ENCODE measurements at places on chromosomes 2 and 18.

DNA sequence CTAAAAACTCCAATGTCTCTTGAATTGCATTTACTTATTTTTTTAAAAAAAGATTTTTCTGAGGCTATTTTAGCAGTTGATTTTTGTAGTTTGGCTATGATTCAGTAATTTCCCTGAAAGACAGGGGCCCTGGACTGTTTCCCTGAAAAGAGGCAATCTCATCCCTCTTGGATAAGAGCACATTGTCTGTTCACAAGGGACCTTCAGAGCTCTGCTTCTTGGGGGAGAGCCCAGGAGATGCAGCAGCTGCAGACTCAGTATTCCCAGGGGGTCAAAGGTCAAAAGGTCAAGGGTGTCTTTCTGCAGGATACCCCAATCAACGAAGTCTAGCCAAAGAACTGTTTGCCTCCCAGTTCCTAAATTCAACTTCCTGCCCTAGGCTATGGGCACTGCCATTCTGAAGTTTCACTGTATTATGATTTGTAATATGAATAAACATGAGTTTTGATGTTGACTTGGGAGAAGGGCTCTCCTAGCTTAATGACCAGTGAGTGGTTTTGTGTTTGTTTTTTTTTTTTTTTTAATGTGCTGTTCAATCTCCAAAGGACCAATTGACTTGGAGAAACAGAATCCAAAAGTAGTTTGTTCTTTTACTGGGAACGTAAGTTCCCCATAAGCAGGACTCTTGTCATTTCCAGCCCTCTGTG is 157.0 kb upstream of the SERPINE2 start:
- DNase-seq: no peak

GRCh38 chr2:40287773-40288172 is 164.1 kb downstream of the SLC8A1 start:
- no peak for DNase-seq

- no peak for DNase-seq
These were observed 73.0 kb upstream of the NFU1 start for GRCh38 chr2:69510204-69510603.

DNA sequence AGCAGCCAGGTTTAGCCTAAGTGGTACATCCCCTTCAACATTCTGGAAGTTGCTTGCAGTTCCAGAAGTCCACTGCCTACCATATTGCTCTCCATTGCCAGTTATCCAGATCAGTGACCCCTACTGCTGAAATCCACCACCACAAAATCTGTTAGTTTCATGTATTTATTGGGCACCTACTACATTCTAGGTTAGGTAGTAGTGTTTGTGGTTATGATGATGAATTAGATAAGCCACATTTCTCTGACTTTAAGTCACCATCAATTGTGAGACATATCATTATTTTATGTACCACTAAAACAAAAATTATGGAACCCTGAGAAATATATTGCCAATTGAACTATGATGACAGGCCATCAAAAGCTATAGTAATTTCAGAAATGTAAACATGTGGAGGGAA is 139.5 kb upstream of the PKDCC start:
- no peak for DNase-seq

GRCh38 chr2:65161551-65162100 is 31.7 kb upstream of the RAB1A start:
- no peak for DNase-seq

Measured in activated CD8-positive, alpha-beta memory T cell treated with anti-CD3 and anti-CD28 coated beads for 4 hours (primary cell).